ENCODE measurements at places on chromosomes 2 and 18. TPM values are rescaled to one million over a fixed set of nuclear protein-coding genes. Genes with fewer than 3 reads are reported as not detected.

DNA sequence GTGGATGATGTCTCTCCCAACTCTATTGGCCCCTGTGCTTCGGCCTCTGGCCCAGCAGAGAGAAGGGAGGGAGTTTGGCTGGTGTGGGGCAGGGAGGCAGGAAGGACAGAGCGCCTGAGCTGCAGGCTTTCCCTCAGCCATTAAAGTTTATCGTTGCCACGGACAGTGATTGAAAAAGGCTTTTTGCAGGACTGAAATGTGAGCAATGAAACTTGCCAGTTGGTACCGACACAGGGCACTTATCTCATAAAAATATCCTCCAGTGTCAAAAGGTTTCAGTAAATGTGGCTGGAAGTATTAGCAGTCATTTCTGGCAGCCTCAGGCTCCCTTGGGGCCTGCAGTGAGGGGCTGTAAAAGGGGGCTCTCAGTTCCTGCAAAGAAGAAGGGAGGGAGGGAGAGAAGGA lies 169.2 kb downstream of the GLI2 start:
- H3K27me3 ChIP-seq: no peaks in the 10 kb centered on the region
- no peaks in the 10 kb centered on the region for H3K4me1 ChIP-seq
- H3K4me3 ChIP-seq: no peak overlapping the region
- H3K27ac ChIP-seq: no peak overlapping the region
- no peaks in the 10 kb centered on the region for H3K36me3 ChIP-seq

GRCh38 chr2:99480390-99480789 lies 9.4 kb downstream of the REV1 start:
- no peak overlapping the region for H3K27ac ChIP-seq
- DNase-seq: no peak
- H3K27me3 ChIP-seq: no peaks in the 10 kb centered on the region
- peaks cover 28% of the 10 kb centered on the region for H3K4me1 ChIP-seq

Gene TFPI
- total RNA-seq: 23.9 TPM

GRCh38 chr2:28341208-28341891 lies 51.3 kb upstream of the FOSL2 start:
- H3K27ac ChIP-seq: peak overlapping the region; percentile 82
- peaks cover 61% of the 10 kb centered on the region for H3K4me1 ChIP-seq
- no peak overlapping the region for H3K4me3 ChIP-seq
- H3K27me3 ChIP-seq: no peaks in the 10 kb centered on the region
- DNase-seq: no peak

DNA sequence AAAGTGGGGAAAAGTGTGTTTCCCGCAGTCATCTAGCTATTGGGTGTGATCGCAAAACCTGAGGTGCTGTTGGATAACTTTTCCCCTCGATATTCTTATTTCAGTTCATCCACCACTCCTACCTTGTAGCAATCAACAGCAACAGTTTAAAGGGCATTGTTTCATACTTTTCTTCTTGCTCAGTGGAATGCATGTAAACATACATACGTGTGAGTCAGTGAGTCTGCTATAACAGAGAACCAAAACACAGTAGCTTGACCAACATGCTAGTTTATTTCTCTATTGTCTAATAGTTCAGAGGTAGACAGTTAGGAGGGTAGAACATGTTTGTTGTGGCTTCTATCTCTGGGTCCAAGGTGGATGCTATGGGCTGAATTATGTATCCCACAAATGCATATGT lies 77.6 kb upstream of the FOXI3 start:
- no peaks in the 10 kb centered on the region for H3K27me3 ChIP-seq
- H3K4me1 ChIP-seq: no peaks in the 10 kb centered on the region
- no peak overlapping the region for H3K27ac ChIP-seq
- H3K4me3 ChIP-seq: no peak overlapping the region

DNA sequence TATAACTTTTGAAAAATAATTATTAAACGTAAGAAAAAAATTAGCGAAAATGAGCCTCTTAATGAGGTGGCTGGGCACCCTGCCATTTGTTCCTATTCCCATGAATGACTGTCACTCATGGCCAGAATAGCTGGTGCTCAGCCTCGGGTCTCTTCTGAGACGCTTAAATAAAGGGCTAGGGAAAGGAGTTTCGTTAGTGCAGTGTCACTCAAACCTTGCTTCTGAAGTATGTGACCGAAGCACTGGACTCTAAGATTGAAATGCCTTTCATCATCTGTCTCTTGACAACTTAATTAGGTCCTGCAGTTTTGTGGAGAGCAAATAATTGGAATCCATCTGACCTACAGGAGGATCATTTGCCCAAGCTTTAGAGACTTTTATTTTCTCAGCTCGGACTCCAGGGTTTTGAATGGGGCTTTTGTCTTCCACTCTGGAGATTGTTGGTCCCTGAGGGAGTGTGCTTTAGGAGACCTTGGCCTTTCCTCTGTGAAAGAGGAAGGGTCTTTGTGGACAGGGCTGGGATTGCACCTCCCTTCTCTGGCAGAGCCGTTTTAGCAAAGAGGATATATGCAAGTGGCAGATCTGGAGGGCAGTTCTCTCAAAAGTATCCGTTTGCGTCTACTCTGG lies 42.3 kb upstream of the FHOD3 start:
- H3K4me3 ChIP-seq: no peak overlapping the region
- H3K27me3 ChIP-seq: no peaks in the 10 kb centered on the region
- DNase-seq: no peak

DNA sequence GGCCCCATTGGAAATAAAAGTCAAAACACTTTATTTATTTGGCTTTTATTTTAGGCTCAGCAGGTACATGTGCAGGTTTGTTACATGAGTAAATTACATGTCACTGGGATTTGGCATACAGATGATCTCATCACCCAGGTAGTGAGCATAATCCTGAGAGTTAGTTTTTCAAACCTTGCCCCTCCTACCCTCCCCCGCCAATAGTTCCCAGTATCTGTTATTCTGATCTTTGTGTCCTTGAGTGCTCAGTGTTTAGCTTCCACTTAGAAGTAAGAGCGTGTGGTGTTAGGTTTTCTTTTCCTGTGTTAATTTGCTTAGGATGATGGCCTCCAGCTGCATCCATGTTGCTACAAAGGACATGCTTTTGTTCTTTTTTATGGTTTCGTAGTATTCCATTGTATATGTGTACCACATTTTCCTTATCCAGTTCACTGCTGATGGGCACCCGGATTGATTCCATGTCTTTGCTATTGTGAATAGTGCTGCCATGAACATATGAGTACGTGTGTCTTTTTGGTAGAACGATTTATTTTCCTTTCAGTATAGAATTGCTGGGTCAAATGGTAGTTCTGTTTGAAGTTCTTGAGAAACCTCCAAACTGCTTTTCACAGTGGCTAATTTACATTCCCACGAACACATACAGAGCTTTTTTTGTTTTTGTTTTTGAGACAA lies 47.9 kb downstream of the ARMC9 start:
- H3K36me3 ChIP-seq: no peaks in the 10 kb centered on the region
- no peak overlapping the region for H3K4me3 ChIP-seq
- peaks cover 17% of the 10 kb centered on the region for H3K4me1 ChIP-seq
- H3K27ac ChIP-seq: no peak overlapping the region
- no peaks in the 10 kb centered on the region for H3K27me3 ChIP-seq

DNA sequence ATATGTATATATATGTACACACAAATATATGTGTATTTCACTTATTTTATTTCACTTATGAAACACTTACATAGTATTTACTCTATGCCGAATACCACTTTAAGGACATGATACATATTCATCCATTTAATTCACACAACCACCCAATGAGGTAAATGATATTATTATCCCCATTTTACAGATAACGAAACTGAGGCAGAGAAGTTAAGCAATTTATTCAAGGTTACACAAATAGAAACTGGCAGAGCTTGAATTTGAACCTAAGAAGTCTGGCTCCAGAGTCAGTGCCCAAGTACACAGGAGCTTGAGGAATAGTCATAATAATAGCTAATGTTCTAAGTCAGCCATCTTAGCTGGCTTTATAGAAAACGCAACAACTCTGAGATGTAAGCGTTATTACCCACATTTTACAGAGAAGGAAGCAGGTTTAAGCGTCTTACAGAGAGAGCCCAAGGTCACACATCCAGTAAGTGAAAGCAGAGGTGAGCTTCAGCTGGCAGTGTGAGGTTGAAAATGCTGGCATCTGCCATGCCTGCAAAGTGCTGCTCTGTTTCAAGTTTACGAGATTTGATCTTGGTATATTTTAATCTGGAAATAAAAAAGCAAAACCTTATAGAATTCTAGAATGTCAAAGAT lies 326.9 kb downstream of the LPIN1 start:
- H3K27ac ChIP-seq: no peak overlapping the region
- H3K4me1 ChIP-seq: no peaks in the 10 kb centered on the region
- DNase-seq: no peak
- no peak overlapping the region for H3K4me3 ChIP-seq
- H3K27me3 ChIP-seq: no peaks in the 10 kb centered on the region
- H3K36me3 ChIP-seq: no peaks in the 10 kb centered on the region

GRCh38 chr18:32152705-32153448 lies 37.0 kb upstream of the MEP1B start:
- no peaks in the 10 kb centered on the region for H3K36me3 ChIP-seq
- no peaks in the 10 kb centered on the region for H3K27me3 ChIP-seq
- no peaks in the 10 kb centered on the region for H3K4me1 ChIP-seq

Gene ZNF521
- total RNA-seq: 57.4 TPM

GRCh38 chr2:238046725-238047270 lies 14.0 kb upstream of the SCLY start:
- DNase-seq: no peak
- H3K27me3 ChIP-seq: no peaks in the 10 kb centered on the region
- peaks cover 39% of the 10 kb centered on the region for H3K36me3 ChIP-seq
- H3K27ac ChIP-seq: no peak overlapping the region

- H3K4me1 ChIP-seq: peaks cover 19% of the 10 kb centered on the region
- H3K4me3 ChIP-seq: peak overlapping the region; percentile 14
- DNase-seq: peak; percentile 42
- no peaks in the 10 kb centered on the region for H3K27me3 ChIP-seq
- no peaks in the 10 kb centered on the region for H3K36me3 ChIP-seq
Observed at GRCh38 chr2:173571887-173572680, 217.4 kb downstream of the CDCA7 start.

DNA sequence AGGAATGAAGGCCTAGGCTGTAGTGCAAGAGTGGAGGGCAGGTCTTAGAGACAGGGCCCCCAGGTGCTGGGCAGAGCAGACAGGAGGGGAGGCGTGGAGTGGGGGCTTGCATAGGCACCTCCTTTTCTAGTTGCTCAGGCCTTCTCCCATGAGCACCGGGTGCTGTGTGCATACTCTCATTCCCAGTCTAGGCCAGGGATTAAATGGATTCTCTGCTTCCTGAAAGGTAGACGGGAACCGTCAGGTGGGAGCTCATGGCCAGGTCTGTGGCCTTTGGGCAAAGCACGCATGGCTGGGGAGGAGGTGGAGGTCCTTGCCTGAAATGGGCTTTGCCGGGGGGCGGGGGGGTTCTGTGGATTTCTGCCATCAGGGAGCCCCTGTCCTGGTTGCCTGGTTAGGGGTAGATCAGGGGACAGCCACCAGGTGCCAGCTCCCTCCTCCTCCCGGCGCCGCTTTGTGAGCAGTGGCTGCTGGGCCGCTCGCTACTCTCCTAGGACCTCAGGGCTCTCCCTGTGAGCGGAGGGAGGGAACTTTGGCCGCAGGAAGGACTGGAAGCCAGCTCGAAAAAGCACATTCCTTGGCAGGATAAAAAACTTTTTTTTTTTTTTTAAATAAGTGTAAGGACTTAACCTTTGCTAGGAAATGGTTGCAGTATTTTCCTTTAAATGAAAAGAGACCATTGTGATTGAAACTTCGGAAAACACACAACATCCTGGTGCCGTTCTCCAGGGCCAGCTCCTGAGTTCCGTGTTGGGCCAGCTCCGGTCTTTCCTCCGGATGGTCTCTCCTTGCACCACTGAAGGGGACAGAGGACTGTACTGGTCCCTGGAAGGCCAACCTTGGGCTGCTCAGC lies 82.8 kb upstream of the HAAO start:
- peak; percentile 62 for DNase-seq
- no peaks in the 10 kb centered on the region for H3K27me3 ChIP-seq
- peaks cover 31% of the 10 kb centered on the region for H3K4me1 ChIP-seq
- peak overlapping the region; percentile 68 for H3K27ac ChIP-seq

GRCh38 chr18:78739882-78740677 lies 239.5 kb upstream of the SALL3 start:
- no peak overlapping the region for H3K27ac ChIP-seq
- H3K4me1 ChIP-seq: no peaks in the 10 kb centered on the region
- no peaks in the 10 kb centered on the region for H3K36me3 ChIP-seq
- H3K27me3 ChIP-seq: no peaks in the 10 kb centered on the region
- peak; percentile 16 for DNase-seq
- no peak overlapping the region for H3K4me3 ChIP-seq

DNA sequence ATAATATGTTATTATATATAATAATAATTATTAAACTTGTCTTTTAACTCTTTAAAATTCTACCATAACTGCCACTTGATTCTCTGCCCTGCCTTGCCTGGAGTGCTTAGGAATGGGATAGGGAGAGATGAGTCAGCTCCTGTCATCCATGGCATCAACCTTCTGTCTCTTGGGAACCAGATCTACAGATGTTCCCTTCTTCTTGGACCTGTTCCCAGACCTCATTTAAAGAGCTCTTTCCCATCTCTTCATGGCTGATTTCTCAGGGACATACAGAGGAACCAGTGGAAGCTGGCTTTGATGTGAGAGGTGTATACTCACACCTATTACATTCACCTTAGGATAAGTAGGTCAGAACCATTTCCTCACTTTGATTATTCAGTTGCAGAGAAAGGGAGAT lies 155.3 kb upstream of the MYO3B start:
- no peak overlapping the region for H3K27ac ChIP-seq
- DNase-seq: peak; percentile 30
- no peaks in the 10 kb centered on the region for H3K27me3 ChIP-seq
- H3K4me1 ChIP-seq: no peaks in the 10 kb centered on the region

DNA sequence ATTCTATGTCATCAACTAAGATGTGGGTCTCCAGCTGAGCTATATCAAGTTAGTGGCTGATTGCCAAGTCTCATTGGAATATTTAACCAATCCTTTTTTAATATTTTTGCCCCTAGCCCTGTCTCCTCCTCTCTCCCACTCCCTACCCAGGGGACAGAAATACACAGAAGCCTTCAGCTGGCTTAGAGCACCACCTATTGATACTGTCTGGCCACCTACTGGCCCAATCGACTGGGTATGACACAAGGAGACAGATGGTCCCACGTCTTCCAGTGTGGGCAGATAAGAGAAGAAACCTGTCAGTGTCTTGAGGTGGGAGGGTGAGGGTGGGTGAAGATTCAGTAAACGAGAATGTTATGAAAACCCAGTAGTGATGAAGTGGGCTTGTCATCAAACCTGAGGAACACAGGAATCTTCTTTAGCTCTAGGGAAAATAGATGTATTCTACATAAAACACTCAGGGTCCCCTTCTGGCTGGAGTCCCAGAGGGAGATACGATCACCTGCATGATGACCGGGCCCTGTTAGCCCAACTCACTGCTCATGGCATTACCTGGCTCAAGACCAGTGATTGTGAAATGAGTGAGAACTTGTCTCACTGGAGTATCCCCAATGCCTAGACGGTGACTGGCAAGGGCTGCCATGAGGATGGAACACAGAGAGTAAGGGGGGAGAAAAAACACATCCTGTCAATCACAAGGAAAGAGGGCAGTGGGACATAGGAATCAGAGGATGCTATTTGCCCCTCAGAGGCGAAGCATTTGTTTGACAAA lies 26.7 kb downstream of the POLR1A start:
- H3K27me3 ChIP-seq: no peaks in the 10 kb centered on the region
- H3K4me1 ChIP-seq: peaks cover 11% of the 10 kb centered on the region
- H3K36me3 ChIP-seq: peaks cover 77% of the 10 kb centered on the region
- no peak overlapping the region for H3K4me3 ChIP-seq

GRCh38 chr2:55097461-55098410 lies 47.5 kb upstream of the RTN4 start:
- H3K4me3 ChIP-seq: no peak overlapping the region
- H3K36me3 ChIP-seq: no peaks in the 10 kb centered on the region
- peak overlapping the region; percentile 68 for H3K27ac ChIP-seq

Gene OST4
- total RNA-seq: 281 TPM

Data from stomach (tissue), 19 donors.